OCI-M1 (cell line): ENCODE measurements at places on chromosomes 2 and 18.

DNA sequence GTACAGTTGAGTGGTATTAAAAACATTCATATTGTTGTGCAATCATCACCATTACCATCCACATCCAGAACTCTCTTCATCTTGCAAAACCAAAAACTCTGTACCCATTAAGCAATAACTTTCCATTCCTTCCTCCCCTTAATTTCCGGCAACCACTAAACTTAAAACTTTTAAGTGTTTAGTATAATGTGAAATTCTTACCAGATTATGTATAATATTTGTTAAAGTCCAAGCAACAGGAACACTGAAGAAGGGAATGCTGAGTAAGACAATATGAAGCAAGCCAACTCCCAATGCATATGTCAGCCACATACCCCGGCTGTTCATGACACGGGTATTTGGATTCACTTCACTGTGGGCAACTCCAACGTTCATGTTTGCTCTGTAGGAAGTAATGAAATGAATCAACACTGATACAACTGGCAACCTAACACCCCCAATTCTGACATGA is 1.9 kb downstream of the ORMDL1 start:
- DNase-seq, result no peak

DNA sequence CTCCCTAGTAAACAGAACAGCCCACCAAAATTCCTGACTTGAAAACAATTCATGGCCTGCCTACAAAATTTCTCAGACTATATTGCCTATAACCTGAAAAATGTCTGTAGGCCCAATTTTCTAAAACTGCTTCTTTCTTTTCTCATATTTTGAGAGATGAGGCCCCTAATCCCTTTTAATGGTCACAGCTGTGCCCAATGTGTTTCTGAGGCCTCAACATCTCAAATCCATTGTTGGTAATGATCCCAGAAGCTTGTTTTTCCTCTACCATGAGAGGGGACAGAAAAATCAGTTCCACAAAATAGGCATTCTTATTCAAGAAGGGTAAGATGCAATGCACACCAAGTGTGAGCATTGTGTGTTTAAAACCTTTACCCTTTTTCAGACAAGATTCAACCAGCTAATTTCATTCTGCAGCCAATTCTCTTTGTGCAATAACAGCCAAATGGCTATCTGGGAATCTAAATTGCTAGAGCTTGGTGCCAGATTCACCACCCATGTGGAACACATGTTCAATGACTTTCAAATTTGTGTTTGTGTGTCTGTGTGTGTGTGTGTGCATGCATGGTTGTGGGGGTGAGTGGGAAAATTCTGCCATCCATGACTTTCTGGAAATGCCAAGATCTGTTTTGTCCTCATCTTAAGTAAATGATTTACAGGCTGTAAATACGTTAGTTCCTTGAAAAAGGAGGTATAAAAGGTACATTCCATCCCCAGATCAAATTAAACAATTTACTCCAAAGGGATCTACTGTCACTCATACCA is 319.5 kb downstream of the TNS1 start:
- DNase-seq, result no peak

GRCh38 chr2:202408546-202409140 is 32.5 kb downstream of the BMPR2 start:
- DNase-seq, result no peak

- no peak for DNase-seq
Observed at GRCh38 chr2:196315388-196316049, 144.1 kb upstream of the STK17B start.

GRCh38 chr2:147099845-147100244 is 745.0 kb upstream of the ACVR2A start:
- no peak for DNase-seq

- no peak for DNase-seq
Observed at GRCh38 chr2:151344906-151345305, 12.5 kb upstream of the TNFAIP6 start.

GRCh38 chr18:9706081-9706935 is 1.8 kb upstream of the RAB31 start:
- DNase-seq, result no peak

- DNase-seq, result peak; percentile 74
Observed at GRCh38 chr2:11744631-11745394, 1.6 kb upstream of the LPIN1 start.

DNA sequence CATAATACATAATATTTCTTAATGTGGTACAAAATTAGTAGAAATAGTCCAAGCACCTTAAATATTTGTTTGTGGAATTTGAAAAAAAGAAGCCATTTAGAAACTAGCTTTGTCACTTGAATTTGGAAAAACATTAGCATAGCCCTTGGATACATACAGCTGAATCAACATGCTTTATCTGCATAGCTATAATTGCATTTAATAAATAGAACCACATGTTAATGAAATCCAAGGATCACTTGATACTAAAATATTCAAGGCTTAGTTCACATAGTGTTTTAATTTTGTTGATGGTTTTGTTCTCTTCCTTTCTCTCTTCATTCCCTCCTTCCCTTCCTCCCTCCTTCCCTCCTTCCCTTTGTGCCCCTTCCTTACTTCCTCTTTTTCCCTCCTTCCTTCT is 169.4 kb upstream of the NRXN1 start:
- DNase-seq, result no peak

DNA sequence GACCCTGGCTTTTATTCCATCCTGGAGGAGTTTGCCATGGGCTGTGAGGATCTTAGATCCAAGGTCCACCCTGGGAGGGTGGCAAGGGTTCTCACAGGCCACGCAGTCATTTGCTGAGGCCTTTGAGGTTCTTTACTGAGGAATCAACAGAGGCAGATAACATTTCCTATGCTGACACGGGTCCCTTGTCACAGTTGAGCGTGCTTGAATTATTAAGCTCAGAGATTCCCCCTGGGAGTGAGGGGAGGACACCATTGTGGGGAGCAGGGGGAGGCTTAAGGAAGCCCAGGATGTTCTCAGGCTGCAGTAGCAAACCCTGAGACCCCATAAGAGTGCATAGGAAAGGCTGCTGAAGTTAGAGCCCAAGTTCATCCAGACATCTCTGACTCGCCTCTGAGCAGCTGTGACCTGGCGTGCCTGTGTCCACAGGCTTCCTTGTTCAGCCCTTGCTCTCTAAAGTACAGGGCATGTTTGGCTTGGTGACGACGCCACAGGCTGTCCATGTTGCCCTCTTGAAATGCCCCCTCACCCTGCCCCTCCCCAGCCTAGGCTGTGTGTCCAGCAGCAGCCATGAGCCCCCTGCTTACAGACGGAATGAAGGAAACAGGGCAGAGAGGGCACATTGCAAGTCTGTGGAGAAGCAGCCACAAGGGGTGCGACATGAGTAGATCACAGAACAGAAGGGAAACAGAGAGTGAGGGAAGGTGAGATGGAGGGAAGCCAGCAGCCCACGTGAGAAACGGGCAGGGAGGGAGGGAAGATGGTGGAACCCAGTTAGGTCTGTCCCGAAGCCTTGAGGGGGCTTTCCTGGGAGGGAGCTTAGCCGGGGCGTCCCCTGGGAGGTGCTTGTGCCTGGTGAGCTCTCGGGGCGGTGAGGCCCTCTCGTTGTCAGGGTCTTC is 34.0 kb downstream of the NAPG start:
- no peak for DNase-seq

DNA sequence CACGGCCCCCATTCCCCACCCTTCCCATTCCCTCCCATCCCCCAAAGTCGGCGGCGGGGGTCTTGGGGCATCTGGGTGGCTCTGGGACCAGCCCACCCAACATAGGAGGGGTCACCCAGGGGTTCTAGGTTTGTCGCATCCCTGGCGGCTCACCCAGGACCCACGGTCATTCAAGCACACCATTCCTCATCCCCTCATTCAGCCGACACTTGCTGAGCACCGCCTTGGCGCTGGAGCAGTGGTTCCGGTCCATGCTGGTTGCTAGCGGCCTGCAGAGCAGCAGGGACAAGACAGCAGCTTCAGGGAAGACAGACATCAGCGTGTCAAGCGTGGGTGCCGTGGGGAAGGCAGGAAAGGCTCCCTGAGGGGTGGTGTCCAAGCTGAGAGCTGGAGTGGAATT is 50.5 kb upstream of the OTOS start:
- DNase-seq, result no peak

- peak; percentile 94 for DNase-seq
Observed at GRCh38 chr18:23422751-23423418, 30.2 kb upstream of the RIOK3 start.

GRCh38 chr18:13221869-13222855 is 3.6 kb downstream of the LDLRAD4 start:
- no peak for DNase-seq

- DNase-seq, result no peak
Observed at GRCh38 chr2:81283081-81283480, 978.5 kb upstream of the LRRTM1 start.

- DNase-seq, result no peak
Observed at GRCh38 chr2:101802329-101802728, 104.8 kb downstream of the MAP4K4 start.

GRCh38 chr2:167875529-167875928 is 371.9 kb downstream of the STK39 start:
- DNase-seq, result no peak

DNA sequence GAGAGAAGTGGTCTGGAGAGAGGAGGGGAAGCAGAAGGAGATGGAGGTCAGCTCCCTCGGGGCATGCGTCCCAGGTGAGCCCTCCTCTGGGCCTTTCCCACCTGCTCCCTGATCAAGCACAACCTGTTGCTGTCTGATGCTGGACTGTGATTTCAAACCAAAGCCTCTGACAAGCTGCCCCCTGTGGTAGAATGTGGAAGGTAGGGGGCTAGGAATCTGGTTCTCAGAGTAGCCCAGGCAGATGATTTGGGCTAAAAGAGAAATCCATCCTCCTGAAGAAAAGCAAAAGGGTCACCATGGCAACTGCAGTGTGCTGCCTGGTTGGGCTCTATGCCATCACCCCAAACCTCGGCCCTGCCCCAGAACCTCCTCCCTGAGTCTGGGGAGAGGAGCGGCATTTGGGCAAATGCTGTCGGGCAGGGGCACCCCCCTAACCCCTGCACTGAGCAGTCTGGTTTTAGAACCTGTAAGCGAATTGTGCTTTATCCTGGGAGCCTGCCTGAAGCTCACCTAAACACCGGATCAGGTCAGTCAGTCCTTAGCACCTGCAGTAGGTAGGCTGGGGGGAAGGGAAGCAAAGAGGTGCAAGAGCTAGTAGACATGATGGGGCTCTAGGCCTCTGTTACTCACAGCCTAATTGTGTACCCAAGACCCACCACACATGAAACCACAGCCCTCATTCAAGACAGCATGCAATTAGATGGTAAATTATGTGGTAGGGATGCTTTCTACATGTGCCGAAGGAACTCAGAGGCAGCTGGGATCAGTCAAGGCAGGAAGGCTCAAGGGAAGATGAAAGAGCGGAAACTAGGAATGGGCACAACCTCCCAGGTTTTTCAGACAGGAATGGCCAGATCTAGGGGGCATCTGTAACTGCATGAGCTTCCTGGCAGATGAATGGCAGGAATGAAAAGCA is 83.5 kb downstream of the DNMT3A start:
- no peak for DNase-seq

- no peak for DNase-seq
Observed at GRCh38 chr2:129252781-129253460, 726.5 kb upstream of the RAB6C start.

- DNase-seq, result no peak
Observed at GRCh38 chr2:238435752-238436096, 9.0 kb downstream of the ASB1 start.

GRCh38 chr2:215917953-215918620 is 95.3 kb downstream of the MREG start:
- DNase-seq, result peak; percentile 30

GRCh38 chr2:24928036-24928435 is 8.0 kb upstream of the ADCY3 start:
- DNase-seq, result no peak

DNA sequence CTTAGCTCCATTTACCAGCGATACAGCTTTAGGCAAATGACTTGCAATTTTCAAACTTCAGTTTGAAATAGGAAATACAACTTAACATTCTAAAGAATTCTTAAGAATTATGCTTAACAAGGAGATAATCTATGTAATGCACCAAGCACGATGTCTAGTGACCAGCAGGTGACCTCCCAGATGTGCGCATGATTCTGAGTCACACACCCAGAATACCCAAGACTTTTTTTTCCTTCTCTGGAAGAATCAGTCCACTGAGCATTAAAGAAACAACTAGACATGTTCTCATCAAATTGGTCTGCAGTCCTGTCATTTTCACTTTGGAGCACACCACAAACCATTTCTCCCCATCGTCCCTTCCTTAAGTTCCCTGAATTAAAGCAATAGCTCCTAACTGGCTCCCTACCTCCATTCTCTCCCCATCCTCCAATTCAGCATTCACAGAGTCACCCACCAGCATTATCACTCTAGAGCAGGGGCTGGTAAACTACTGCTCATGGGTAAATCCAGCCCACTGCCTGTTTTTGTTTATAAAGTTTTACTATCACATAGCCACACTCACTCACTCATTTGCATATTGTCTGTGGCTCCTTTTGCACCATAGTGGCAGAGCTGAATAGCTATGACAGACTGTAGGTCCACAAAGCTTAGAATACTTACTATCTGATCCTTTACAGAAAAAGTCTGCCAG is 13.2 kb downstream of the EVA1A start:
- DNase-seq, result peak; percentile 43

GRCh38 chr2:38474021-38474456 is 97.0 kb upstream of the ATL2 start:
- peak; percentile 53 for DNase-seq

DNA sequence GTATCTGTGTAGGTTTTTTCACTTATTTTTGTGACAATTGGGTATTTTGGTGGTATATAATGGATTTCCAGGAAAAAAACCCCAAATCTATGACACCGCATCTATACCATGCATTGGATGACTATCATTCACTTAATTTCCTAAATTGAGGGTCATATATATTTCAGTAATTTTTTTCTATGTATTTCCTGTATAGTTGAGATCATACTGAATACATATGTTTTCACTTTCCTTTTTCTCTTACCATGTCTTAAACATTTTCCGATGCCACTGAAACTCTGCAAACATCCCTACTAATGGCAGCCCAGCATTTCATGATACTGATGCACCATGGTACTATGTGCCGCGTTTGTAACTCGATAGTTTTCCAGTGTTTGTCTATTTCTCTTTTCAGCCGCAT is 40.4 kb downstream of the CDKL4 start:
- no peak for DNase-seq

DNA sequence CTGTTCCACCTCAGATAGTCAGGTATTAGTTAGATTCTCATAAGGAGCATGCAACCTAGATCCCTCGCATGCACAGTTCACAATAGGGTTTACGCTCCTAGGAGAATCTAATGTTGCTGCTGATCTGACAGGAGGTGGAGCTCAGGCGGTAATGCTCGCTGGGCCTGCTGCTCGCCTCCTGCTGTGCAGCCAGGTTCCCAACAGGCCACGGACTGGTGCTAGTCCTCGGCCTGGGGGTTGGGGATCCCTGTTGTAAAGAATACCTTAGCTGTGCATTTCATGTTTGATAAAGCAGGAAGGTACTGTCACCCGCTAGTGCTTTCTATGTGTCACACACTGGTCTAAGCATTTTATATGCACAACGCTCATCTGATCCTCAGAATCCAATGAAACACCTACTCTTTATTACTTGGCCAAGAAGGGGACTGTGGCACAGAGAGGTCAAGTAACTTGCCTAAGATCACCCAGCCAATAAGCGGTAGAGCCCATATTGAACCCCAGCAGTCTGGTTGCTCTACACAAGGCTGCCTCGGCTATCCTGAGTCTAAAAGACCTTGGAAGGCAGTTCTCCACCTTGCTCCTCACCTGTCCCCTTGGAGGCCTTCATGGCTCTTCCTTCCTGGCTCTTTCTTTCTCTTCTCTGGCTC is 35.8 kb downstream of the SLC4A3 start:
- no peak for DNase-seq

GRCh38 chr2:8566774-8567468 is 114.9 kb upstream of the ID2 start:
- no peak for DNase-seq
